ENCODE measurements at places on chromosomes 6 and 20.
A peak's percentile ranks its signal among the peaks of the same experiment; 100 is the strongest.

GRCh38 chr6:84224251-84224650 is 3.2 kb downstream of the CEP162 start:
- DNase-seq = no peak

- DNase-seq = no peak
Measured at GRCh38 chr6:85412911-85413430, 36.9 kb upstream of the NT5E start.

DNA sequence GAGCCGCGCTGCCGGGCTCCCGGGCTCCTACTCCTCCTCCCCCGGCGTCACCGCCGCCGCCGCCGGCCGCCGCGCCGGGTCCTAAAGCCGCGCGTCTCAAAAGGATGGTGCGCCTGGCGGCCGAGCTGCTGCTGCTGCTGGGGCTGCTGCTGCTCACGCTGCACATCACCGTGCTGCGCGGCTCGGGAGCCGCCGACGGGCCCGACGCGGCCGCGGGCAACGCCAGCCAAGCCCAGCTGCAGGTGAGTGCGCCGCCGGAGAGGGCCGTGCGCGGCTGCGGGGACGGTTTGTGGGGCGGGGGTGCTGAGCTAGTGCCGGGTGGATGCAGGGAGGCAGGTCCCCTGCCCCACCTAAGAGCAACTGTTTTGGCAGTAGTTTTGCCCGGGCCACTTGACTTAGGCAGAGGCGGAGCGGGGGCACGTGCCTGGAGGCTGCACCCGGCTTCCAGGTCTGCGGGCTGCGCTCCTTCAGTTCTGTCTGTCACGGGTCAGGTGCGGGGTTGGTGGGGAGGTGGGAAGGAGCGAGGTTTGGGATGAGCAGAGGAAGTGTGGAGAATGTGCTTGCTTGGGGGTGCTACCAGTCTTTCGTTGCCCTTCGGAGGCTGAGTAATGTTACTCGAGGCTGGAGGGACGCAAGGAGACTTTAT is 722 bp downstream of the ISM1 start:
- DNase-seq = no peak

DNA sequence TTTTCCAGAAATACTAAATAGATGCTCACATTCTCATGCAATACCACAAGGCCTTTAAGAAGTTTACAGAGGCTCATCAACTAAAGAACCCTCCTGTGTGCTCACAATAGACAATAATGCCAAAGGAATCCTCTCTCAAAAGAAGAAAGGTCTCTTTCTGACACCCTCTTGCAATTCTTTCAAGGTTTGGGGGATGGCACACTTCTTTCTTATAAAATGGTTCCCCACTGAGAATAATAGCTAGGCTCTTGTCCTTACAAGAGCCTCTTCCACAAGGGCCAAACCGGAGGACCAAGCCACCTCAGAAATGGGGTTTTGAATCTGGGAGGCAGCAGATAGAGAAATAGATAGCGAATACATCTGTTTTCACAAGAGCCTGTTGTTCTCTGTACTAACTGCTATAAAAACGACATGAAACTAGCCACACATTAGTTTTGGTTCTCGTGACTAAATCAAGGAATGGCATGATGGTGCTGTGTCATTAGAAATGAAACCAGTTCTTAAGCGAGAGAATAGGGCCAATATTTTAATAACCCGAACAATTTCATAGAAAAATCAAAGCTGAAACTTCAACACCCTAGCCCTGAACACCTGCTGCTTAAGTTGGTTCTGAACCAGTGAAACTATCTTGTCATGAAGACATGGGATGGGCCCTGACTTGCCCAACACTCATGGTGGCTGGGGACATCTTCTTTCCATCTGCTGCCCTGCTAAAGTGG is 81.1 kb downstream of the PRDM1 start:
- DNase-seq = no peak

DNA sequence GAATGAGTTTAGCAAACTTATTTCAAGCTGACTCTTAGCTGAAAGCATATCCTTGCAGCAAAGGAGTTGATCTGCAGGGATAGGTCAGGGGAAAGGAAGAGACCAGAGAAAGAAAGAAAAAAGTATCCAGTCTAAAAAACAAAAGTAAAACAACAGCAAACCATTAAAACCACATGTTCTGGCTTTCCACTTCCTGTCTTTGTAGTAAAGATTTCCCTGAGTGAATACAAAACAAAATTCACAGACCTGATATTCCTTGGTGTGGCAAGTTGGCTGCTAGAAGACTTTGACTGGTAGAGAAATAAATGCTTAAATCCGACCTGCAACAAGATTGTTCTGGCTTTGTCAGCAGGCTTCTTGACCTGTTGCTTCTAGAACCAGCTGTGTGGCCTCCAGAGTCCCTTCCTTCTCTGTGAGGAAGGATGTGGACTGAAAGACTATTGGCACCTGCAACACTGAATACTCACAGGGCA is 23.4 kb upstream of the MCM3 start:
- no peak for DNase-seq

DNA sequence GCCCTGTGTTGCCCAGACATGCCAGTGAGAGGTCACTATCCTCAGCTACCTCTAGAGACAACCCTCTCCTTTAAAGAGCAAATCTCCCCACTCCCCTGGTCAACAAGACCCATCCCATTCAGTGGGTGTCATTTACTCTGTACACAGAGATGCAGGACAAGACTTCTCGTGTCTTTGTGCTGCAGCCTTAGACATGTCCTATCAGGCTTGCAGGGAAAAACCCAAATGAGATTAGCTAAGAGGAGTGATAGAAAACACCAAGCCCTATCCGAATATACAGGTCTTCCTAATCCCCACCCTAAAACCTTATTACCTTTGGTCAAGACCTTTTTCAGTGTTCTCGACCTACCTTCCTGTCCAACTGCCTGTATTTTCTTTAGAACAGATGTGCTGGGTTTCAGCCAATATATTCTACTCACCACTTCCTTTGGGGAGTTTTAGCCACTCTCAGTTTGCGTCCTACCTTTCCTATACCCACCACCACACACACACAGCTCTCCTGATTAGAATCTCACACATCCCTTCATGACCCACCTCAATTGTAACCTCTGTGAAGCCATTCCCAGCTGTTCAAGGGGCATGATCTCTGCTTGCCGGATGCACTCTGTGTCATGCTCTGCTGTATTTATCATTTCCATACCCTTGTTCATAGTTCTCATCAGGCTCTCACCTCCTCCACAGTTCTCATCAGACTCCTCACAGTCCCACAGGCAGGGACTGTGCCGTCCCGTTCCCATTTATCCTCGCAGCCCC is 39.7 kb downstream of the TRAM2 start:
- DNase-seq = no peak

DNA sequence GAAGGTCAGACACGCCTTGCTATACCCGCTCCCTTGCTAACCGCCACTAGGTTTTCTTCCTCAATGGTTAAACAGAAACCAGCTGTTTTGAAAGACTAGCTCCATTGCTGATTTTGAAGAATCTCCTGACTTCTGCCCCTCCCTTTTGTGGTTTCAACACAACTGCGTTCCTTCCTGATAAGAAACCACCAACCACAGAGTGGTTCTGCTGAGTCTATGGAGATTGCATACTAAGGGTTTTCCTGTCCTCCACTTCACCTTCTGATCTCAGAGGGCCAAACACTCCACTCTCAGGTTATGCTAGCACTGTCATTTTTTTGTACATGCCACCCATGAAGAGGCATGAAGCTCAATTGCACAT is 207.9 kb downstream of the MYLK4 start:
- DNase-seq = no peak

- no peak for DNase-seq
Measured at GRCh38 chr6:137157601-137158000, 15.8 kb downstream of the IL22RA2 start.

DNA sequence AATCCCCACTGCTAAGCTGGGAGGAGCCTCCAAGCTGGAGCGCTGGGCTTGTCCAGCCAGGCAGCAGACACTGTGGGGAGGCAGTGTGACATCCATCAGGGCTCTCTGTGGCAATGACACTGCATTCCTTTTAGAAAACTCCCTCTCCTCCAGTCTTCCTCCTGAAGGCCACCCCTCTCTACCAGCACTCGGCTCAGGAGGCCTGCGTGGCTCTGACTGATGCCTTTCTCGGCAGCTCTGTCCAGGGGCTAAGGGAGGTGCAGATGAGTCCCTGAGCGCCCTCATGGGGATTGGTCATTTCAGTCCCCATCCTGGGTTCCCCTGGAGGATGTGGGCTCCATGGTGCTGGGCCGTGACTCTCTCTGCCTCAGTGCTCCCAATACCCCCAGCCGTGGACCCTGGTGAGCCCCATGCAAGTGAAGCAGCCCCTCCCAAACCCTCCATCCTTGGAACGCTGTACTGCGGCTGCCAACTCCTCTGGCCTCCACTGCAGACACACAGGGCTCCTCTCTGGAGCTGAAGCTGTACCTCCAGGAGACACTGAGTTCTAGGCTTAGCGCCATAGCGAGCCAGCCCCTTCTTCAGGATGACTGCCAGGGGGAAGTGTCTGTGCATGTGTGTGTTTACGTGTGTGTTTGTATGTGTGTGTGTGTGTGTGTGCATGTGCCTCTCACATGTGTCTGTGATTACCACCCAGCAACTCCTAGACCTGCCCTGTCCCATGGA is 209.6 kb downstream of the ERMARD start:
- no peak for DNase-seq

- no peak for DNase-seq
Measured at GRCh38 chr6:133341607-133342158, 100.5 kb downstream of the EYA4 start.

GRCh38 chr6:143969077-143969476 is 39.0 kb downstream of the PLAGL1 start:
- DNase-seq = no peak

- DNase-seq = no peak
Measured at GRCh38 chr20:61523145-61523544, 271.1 kb downstream of the CDH4 start.

DNA sequence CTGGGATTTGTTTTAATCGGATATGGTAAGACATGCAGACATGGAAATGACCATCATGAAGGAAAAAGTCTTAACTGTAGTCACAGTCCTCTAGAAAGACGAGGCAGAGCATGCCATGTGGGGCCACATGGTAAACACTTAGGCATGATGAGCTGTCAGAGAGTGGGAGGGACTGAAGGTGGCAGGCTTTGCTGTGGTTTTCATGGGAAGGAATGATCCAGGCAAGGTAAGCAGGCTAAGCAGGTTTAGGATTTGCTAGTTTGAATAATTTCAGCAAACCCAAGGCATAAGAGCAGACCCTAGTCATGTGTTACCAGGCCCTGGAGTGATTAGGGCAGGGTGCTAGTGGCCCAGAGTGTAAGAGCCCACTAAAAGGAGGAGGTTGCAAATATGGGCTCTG is 47.2 kb upstream of the STMND1 start:
- DNase-seq = no peak

- peak; percentile 44 for DNase-seq
Measured at GRCh38 chr6:16721977-16722376, 39.3 kb downstream of the ATXN1 start.

DNA sequence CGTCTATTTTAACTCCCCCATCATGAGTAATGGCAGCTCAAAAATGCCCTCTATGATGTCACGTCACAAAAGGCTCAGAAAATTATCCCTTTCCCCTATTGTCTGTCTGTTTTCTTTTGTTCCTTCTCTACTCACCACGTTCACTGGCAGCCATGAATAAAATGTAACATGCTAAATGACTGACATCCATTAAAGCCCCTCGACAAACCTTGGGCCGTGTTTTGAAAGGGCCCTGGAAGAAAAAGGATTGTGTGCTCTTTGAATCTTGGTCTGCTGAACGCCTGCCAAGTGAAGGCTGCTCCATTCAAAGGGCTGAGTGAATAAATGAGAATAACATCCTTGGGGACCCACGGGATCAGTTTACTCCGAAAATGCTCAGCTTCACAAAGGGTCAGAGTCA is 118.7 kb downstream of the RPS12 start:
- DNase-seq = no peak

- no peak for DNase-seq
Measured at GRCh38 chr6:40799296-40800140, 212.4 kb upstream of the LRFN2 start.

DNA sequence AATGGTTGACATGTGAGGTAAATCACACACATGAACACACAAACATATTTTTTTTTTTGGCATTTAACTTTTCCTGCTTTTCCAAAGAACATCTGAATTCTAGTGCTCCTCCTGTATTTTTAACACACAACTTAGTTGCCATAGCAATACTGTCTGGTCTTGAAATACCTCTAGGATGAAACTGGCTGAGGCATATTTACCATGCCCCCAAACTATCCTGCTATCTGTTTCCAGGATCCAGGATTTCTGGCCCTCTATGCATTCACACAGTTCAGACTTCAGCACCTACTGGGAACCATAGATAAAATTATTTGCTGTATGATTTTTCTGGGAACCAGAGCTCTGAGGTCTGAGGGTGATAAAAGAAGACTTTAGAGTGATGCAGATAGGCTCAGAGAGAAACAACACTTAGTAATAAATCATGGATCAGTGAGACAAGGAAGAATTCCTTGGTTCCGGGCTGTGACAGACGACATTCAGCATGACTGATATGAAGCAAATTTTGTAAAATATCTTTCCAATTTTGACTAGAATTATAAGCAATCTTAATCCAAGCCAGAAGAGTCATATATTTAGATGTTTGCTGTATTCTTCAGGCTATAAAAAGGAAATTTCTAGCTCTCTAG is 359.7 kb downstream of the BTBD9 start:
- no peak for DNase-seq

GRCh38 chr20:57375652-57376230 is 15.5 kb upstream of the RBM38 start:
- DNase-seq = no peak

DNA sequence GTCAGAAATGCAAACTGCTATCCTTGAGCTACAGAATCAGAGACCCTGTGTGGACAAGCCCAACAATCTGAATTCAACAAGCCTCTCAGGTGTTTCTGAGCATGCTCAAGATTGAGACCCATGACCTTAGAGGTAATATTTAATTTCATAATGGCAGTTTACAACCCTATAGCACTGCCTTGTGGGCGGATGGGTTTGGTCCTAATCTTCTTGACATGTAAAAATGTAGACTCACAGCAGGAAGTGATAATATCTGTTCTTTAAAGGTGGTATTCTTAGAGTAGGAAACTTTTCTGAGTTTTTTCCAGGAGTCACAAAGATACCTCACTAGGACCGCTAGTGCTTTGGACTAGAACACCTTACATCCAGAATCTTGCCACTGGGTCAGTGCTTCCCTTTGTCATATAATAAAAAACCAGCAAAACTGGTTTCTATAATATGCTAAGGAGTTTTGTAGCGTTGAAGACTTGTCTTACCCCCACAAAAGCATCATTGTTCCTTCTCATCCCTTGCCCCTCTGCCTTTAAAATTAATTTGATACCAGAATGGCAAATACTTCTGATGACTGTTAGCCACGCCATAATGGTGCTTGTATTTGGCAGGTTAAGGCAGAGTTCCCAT is 52.6 kb downstream of the E2F3 start:
- DNase-seq = no peak

DNA sequence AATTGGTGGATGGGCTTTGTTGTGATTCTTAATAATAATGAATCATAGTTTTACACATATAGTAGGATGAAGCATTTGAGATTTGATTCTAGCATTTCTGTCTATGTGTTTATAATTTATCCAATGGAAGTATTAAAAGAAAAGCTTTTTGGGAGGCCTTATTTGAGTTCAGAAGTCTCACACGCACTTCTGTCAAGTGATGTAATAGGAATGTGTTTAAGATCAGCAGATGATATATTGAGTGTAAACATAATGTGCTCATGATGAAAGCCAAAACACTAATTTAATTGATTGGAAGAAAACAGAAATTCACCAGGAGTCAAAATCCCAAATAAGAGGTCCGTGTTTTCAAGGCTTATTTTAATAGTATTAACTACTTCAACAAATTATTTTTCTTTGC is 435.6 kb upstream of the HSF2 start:
- no peak for DNase-seq

GRCh38 chr6:27865850-27866356 is 46.3 kb downstream of the OR2B2 start:
- DNase-seq = no peak
